EL (cell line): ENCODE measurements at places on chromosomes 6 and 20.
A peak's percentile ranks its signal among the peaks of the same experiment; 100 is the strongest.

DNA sequence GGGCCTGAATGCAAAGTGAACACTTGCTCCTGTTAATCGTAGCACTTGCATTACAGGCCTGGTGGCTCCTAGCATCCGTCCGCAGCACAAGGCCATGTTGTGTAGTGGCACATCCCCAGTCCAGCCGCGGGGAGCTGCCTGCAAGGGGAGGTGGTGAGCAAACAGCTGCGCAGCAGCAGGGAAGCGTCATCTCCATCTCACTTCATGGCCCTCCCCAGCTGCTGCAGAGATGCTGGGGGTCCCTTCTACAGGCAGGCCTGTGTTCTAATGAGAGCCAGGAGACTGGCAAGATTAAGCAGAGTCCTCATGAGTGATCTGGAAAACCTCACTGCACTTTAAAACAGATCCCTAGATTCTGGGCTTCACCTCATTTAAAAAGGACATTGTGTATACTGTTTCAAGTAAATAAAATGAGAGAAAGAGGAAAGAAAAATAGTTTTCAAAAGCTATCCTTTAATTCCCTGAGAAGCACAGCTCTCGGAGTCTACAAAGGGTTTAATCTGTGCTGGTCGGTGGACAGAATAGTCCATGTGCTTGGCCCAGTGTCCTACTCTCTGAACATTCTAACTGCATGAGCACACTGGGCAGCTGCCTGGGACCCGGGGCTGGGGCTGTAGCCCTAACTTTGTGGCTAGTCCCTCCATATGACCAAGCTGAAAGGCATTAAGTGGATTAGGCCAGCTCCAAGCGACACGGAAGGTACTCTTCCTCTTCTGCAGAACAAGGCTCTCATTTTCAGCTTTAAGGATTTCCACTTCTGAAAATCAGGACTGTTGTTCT, 125.8 kb downstream of the LY86 start:
- no peak for DNase-seq

DNA sequence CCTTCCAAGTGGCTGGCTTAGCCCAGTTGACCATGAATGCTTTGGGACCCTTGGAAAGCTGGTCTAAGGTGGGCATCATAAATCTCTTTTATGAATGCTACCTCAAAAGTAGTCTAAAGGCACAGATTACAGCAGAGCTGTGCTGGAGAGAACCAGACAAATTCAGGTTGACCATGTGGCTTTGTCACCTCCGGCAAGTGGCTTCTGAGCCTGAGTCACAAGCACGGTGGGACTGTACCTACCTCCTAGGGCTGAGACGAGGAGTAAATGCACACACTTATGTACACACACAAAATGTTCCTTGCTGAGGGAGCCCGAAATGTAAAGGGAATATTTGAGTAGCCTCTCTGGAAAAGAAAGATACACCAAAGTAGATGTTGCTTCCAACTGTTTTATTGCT, 155.9 kb downstream of the NFATC2 start:
- DNase-seq = no peak

GRCh38 chr6:140050101-140050995, 675.9 kb upstream of the CITED2 start:
- peak; percentile 56 for DNase-seq

GRCh38 chr6:32149932-32150870, 1.5 kb downstream of the PRRT1 start:
- no peak for DNase-seq

GRCh38 chr6:19599796-19600464, 237.2 kb upstream of the ID4 start:
- DNase-seq = no peak

- DNase-seq = no peak
Measured at GRCh38 chr6:144179237-144179636, 28.9 kb downstream of the STX11 start.

DNA sequence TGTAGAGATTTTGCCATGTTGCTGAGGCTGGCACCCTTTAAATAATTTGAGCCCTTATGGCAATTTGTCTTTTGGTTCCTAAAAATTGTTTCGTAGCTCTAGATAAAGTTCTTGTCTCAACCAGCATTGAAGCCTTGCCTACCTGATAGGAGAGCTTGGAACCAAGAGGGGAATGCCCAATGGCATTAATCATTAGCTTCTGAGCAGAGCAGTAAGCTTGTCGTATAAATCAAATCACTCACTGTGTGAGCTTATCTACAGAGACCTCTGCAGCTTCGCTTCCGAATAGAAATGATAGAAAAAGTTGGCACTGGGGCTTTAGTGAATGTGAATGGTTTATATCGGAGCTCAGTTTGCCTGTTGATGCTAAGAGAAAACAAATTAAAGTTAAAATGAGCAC, 10.7 kb downstream of the ANKRD6 start:
- no peak for DNase-seq

- peak; percentile 95 for DNase-seq
Measured at GRCh38 chr6:131954775-131955107, 3.6 kb upstream of the CCN2 start.

DNA sequence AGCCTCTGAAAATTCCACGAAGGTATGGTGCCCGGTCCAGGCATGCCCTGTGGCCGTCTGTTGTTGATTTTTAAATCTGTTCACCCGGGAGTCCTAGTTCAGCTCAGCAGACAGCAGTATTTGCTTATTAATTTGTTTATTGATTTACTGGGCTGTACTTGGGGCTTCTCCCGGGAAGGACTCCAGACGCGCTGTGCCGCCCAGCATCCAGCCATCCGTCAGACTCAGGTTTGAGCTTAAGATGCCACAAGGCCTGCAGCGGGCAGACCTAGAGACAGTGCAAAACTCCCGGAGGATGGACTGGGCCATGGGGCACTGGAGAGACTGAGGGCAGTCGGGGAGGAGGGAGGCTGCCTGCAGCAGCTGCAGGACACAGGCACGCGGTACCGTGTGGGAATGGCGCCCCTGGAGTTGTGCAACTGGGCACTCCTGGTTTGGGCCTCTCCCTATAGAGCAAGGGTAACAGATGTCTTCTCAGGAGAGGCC, 17.3 kb upstream of the CCDC167 start:
- no peak for DNase-seq

DNA sequence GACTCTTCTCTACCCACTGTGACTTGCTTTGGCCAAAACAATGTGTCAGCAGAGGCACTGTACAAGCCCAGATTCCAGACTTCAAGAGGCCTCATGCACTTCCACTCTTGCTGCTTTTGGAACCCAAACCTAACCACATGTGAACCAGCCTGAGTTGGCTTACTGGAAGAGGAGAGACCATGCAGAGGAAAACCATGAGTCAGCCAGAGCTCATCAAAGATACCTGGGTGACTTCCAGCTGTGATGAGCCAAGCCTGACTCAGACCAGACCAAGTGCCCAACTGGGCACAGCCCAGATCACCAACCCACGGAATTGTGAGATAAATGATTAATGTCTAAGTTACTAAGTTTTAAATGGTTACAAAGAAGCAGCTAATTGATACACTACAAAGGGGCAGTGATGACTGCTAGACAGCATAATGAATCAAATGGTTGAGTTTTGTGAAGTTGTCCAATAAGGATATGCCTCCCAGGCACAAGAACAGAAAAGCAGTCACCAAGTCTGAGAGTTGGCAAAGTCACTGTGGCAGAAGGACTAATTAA, 16.2 kb upstream of the BEND6 start:
- peak; percentile 100 for DNase-seq

DNA sequence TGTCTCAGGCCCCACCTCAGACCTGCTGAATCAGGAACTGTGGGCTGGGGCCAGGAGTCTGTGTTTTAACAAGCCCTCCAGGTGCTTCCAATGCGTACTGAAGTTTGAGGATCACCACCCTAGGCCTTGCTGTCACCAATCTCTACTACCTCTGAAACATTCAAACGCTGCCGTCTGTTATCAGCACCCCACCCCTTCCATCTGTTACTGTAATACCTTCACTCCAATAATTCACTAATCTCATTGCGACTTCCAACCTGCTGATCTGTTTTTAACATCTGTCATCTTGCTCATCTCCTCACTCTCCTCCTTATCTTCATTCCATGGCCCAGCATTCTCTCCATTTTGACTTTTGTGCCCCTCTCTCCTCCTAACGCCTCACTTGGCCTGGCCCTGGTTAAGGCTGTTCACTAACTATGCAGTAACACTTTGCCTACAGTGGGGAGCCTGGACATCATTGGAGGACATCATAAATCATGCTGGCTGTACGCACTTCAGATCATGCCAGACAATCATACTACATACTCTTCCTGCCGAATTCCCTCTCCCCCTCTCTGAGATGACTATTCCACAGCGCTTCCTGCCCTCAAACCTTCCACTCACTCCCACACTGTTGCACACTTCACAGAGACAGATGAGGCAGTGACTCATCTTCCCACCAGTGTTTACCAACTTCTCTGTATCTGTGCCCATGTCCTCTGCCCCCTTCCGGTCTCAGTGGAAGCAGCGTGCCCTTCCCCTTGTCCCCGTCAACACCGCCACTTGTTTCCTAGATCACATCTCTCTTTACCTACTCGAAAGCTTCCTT, 3.0 kb upstream of the GUCA1B start:
- DNase-seq = peak; percentile 88
